ENCODE measurements at places on chromosomes 12 and 14. TPM values are rescaled to one million over a fixed set of nuclear protein-coding genes. Genes with fewer than 3 reads are reported as not detected.

The AICDA gene
- total RNA-seq = 0.22 TPM

The SERPINA1 gene
- not detected for total RNA-seq

The CLEC4D gene
- 0.42 TPM for total RNA-seq

The RACGAP1 gene
- 64.8 TPM for total RNA-seq

The CD69 gene
- total RNA-seq = not detected

The AGAP2 gene
- 4.6 TPM for total RNA-seq

The MYF5 gene
- total RNA-seq = not detected

The C14orf132 gene
- total RNA-seq = 5.7 TPM

The CPNE6 gene
- not detected for total RNA-seq

The NELL2 gene
- total RNA-seq = 31.9 TPM

The EPS8 gene
- 1.9 TPM for total RNA-seq

The C12orf54 gene
- total RNA-seq = not detected

The PTGDR gene
- total RNA-seq = not detected

The ADAMTS20 gene
- total RNA-seq = 2.1 TPM

The LUM gene
- total RNA-seq = not detected

The CCDC175 gene
- total RNA-seq = 0.09 TPM
